ENCODE measurements at places on chromosomes 2 and 18. TPM values are rescaled to one million over a fixed set of nuclear protein-coding genes. Genes with fewer than 3 reads are reported as not detected.

Gene SLC14A1
- total RNA-seq, result not detected

Gene CRYBA2
- total RNA-seq, result not detected

Gene ANKRD29
- 23.4 TPM for total RNA-seq

Gene GLI2
- 0.07 TPM for total RNA-seq

Gene ANKRD62
- under 0.01 TPM for total RNA-seq

Gene TNFRSF11A
- 0.34 TPM for total RNA-seq

Gene UGT1A7
- total RNA-seq, result under 0.01 TPM

Gene SERPINB13
- 16.7 TPM for total RNA-seq

Gene TBC1D8
- total RNA-seq, result 32.7 TPM

Gene LHCGR
- total RNA-seq, result not detected

Gene GAL3ST2
- total RNA-seq, result not detected

Gene RBM43
- total RNA-seq, result 2.6 TPM

Gene TXNDC2
- total RNA-seq, result under 0.01 TPM

Gene RESP18
- total RNA-seq, result not detected

Gene ACMSD
- not detected for total RNA-seq

Gene SAG
- total RNA-seq, result not detected

Gene GPBAR1
- total RNA-seq, result under 0.01 TPM

Gene LIPG
- total RNA-seq, result 23.2 TPM

Gene RAB17
- total RNA-seq, result 1.5 TPM

Gene UGT1A6
- total RNA-seq, result 5.5 TPM

Gene CNDP1
- not detected for total RNA-seq

Gene LIMS4
- not detected for total RNA-seq

Gene DSG4
- not detected for total RNA-seq

Gene FAP
- 1.7 TPM for total RNA-seq
